NAMALWA (cell line): ENCODE measurements at places on chromosomes 11 and 22.

GRCh38 chr11:113574586-113574985, 99.4 kb upstream of the DRD2 start:
- DNase-seq = no peak

DNA sequence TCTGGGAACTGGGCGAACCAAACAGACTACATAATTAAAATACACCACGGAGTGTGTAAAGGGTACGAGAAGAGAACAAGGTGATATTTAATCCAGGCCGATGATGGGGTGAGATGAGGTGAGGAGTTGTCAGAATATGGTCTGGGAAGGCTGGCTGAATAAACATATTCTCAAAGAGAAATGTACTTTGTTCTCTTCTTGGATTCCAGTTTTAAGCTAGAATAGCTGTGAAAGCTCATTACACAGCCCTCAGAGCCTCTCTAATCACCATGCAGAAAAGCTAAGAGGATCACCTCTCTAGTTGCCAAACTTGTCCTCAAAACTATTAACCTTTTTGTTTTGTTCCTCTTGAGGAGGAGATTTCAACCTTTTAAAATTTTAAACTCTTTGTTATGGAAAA, 89.8 kb downstream of the ATG16L2 start:
- DNase-seq = no peak

DNA sequence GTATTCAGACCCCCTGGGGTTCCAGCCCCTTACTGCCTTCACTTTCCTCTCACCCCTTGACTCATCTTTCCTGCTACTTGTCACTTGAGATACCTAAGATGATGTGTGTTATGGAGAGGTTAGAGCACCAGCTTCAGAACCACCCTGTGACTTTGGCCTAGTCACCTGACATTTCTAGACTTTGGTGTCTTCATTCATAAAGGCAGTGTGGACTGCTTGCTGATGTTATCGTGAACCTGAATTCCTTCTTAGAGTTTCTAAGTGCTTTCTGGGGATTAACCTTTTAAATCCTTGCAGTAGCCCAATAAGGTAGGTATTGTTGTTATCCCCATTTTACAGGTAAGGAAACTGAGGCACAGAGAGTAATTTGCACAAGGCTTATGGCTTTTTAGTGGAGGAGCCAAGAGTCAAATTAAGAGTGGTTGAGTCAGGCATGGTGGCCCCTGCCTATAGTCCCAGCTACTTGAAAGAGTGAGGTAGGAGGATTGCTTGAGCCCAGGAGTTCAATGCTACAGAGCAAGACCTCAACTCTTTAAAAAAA, 5.1 kb upstream of the BBS1 start:
- DNase-seq = no peak

DNA sequence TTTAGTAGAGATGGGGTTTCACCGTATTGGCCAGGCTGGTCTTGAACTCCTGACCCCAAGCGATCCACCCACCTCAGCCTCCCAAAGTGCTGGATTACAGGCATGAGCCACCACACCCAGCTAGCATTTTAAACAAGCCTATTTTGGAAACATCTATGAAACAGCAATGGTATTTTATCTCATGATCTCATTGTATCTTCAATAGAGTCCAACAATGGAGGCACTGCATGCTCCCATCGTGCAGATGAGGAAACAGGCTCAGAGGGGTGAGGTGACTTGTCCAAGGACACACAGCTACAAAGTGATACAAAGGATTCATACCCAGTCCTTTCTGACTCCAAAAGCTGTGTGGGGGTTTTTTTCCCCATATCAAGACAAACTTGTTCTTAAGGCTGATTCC, 39.0 kb upstream of the RTL6 start:
- no peak for DNase-seq
